ENCODE measurements at places on chromosomes 3 and 15.

GRCh38 chr3:16447135-16447534 is 66.4 kb downstream of the RFTN1 start:
- DNase-seq: no peak
- no peak overlapping the region for H3K4me3 ChIP-seq
- peaks cover 21% of the 10 kb centered on the region for H3K36me3 ChIP-seq
- no peaks in the 10 kb centered on the region for H3K27me3 ChIP-seq
- H3K27ac ChIP-seq: no peak overlapping the region

DNA sequence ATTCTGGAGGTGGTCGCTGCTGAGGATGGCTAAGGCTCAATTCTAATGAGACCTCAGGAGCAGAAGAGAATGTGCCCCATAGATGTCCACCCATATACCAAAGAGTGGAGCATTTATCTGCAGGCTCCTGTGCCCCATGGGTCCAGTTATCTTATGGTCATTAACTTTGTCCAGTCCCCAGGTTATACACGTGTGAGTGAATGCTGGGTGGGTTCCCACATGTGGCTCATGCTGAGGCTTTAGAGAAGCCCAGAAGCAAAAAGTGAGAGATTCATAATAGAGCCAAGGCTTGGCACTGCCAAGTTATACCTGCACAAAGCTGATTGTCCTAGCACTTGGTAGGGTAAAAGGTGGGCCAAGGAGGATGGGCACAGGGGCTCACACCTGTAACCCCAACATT is 30.0 kb upstream of the MINAR1 start:
- H3K27me3 ChIP-seq: no peaks in the 10 kb centered on the region
- no peak overlapping the region for H3K4me3 ChIP-seq
- no peak for DNase-seq
- H3K27ac ChIP-seq: no peak overlapping the region

DNA sequence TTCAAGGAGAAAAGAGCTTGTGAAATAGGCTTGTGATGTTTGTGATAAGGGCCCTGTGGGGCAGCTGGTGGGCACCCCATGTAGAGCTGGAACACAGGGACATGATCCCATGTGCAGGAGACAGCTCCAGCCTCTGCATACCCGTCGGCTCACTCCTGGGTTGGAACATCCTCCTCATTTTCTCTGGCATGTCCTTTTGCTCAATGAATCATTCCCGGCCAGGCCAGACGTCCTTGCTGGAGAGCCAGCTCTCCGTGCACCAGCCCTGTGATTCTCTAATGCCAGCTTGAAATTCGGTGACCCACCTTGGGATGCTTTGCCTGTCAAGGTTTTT is 77.3 kb downstream of the SMAD3 start:
- H3K27ac ChIP-seq: no peak overlapping the region
- H3K4me3 ChIP-seq: no peak overlapping the region
- peaks cover 96% of the 10 kb centered on the region for H3K4me1 ChIP-seq

DNA sequence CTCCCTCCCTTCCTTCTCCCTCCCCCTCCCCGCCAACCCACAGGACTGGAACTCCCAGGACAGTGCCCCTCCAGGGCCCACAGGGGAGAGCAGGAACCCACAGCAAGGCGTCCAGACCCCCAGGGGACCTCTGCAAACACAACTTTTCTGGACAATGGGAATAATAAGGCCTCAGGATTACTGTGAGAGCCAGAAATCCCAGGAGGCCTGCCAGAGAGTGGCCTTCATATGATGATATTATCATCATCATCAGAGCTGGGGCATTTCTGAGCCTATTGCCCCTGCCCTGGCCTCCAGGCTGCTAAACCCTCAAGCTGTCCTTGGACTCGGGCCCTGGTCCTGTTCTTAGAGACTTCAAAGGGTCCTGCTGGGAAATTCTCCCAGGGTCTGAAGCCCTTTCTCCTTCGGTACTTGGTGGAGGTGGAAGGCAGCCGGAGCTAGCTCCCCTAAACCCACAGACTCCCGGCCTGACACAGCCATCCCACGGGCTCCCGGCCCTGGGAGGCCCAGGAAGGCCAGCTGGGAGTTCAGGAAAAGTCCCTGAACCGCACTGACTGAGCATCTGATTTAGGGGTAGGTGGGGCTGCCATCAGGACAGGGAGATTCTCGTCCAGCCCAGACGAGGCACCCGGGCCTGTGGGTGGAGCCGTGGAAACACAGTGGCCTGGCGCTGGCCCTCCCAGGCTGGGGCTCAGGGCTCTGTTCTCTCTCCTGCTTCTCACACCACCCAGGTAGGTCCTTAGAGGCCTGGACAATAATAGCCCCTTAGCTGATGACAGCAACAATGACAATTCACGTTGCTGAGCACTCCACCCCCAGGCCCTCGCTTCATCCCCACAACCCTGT is 4.9 kb downstream of the CALML4 start:
- no peaks in the 10 kb centered on the region for H3K27me3 ChIP-seq
- no peak for DNase-seq
- H3K4me1 ChIP-seq: peaks cover 3% of the 10 kb centered on the region
- no peak overlapping the region for H3K27ac ChIP-seq
- H3K36me3 ChIP-seq: no peaks in the 10 kb centered on the region
- H3K4me3 ChIP-seq: no peak overlapping the region

DNA sequence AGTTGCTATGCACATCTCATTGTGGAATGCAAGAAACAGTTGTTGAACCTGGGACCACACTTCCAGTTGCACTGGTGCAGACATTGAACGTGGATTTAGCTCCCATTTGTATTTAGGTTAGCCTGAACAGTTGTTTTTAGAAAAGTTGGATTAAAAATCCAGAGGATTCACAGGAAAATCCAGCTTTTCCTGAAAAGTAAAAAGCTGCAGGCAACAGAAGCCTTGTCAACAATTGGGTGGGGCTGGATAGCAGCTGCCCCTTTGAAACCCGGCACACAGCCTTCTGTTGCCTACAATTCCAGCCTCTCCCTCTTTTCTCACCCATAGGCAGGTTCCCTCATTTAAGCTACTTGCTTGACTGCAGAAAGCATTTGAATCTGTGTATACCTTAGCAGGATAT is 165.3 kb upstream of the TBL1XR1 start:
- H3K4me1 ChIP-seq: peaks cover 23% of the 10 kb centered on the region
- no peak overlapping the region for H3K4me3 ChIP-seq
- H3K27me3 ChIP-seq: no peaks in the 10 kb centered on the region
- peak overlapping the region; percentile 72 for H3K27ac ChIP-seq
- H3K36me3 ChIP-seq: peaks cover 3% of the 10 kb centered on the region
- no peak for DNase-seq

Measured in naive thymus-derived CD8-positive, alpha-beta T cell (primary cell).